Activated CD4-positive, CD25-positive, alpha-beta regulatory T cell (primary cell): ENCODE measurements at places on chromosomes 2 and 18.

- DNase-seq: no peak
Observed at GRCh38 chr2:54866868-54867267, 143.4 kb downstream of the EML6 start.

DNA sequence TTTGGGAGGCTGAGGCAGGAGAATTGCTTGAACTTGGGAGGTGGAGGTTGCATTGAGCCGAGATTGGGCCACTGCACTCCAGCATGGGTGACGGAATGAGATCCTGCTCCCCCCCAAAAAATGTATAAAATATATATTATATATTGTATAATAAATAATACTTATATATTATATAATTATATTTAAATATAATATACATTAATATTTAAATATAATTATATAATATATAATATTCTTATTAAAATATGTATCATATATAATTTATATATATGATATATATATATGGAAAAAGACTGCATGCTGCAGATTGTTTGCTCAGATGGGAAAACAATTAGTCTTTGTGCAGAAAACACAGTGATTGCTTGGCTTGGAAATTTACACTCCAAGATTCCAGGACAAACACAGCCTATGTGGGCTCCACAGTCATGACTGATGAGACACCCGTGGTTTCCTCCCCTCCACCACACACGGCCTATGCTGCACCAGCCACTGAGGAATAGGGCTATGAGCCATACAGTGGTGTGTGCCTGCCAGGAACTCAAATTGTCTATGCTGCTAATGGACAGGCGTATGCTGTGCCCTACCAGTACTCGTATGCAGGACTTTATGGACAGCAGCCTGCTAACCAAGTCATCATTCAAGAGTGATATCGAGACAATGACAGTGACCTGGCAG, 30.0 kb downstream of the PMAIP1 start:
- no peak for DNase-seq

DNA sequence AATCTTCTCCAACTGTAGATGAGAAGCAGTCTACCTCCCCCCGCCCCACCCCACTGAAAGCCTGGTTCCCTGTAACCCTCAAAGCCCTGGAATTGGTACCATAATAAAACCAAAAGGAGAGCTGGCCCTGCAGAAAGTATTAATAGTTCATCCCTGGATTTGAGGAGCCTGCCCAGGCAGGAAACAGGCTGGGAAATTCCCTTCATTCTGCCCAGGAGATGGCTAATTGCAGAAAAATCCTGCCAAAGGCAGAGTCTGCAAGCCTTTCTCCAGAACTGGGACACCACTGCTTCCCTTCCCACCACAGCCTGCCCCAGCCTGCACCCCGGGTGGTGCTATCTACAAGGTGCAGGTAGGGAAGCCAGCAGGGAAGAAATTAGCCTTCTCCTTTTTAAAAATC, 16.3 kb downstream of the GKN2 start:
- no peak for DNase-seq

GRCh38 chr2:128354161-128354560, 35.5 kb upstream of the HS6ST1 start:
- no peak for DNase-seq

DNA sequence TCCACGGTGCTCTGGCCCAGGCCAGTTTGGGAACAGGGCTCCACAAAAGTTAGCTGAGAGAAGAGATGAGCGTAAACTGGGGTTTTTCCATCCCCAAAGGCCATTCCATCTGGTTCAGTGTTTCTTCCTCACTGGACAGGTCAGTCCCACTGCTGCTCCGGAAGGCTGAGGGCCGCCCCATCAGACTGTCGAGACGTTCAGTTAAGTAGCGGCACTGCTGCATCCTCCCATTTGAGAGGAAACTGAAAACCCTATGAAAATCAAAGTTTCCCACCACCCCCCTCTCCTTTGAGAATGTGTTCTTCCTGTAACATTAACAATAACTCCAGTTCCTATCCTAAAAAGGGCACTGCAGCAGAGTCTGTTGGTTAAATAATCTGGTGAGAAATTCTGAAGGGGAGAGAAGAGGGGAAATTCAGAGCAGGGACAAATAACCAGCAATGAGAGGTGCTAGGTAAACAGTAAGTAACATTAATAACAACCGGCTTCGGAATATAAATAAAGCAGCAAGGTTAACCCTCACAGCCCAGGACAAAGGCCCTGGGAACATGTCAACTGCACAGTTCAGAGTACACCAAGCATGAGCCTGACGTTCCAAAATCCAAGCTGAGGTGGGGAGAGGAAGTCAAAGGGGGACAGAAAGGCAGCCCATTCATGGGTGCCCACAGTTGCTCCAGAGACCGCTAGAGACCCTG, 55.4 kb downstream of the UXS1 start:
- DNase-seq: no peak

DNA sequence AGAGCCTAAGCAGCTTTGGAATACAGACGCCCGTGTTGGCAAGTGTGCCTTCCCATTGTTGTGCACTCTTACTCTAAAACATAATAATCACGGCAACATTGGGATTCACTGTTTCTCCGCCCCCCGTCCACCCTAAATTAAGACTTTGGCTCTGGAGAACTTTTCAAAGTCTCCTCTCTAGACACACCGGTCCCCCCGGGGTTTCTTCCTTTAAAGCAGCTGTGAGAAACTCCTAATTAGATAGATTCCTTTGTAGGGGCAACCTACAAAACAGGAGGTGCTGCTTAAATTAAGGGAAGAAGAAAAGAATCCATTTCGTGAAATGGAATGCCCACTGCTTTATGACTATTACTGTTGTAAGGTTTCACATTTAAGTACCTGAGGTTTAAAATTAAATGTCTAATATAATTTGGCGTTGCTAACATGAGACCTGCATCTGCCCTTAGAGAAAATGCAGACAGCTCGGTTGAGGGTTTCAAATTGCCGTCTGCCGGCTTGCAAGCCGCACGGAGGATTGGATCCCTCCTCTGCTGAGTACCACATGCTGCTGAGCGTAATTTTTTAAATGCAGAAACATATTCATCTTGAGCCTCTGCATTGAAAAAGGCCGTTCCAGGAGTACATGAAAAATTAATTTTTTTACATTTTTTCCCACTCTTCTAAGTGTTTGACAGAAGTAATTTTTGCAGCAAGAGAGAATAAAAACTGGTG, 233.3 kb downstream of the GBX2 start:
- DNase-seq: no peak

DNA sequence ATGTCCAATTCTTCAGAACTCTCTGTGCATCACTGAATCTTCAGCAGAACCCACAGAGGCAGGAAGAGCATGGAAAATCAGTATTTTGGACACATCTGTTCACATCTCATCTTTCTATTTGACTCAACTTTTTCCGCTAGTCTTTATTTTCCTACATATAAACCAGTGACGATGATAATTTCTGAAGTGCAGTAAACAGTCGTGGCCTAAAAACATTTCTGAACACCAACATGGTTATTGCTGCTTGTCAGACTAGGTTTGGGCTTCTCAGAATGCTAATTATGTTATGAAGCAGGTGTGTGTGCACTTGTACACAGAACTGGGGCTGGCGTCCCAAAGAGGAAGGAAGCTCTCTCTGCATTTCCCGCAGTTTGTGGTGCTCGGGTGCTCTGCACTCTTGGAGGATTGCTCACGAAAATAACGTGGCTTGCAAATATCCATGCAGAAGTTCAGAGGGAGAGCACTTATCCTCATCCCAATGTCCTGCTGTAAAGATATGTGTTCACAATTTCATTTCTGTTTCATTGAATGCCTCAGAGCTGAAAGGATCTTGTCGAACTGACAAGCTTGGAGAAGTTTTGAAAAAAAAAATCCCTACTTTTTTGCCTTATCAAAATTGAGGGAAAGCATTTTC, 50.8 kb downstream of the EDAR start:
- DNase-seq: no peak

DNA sequence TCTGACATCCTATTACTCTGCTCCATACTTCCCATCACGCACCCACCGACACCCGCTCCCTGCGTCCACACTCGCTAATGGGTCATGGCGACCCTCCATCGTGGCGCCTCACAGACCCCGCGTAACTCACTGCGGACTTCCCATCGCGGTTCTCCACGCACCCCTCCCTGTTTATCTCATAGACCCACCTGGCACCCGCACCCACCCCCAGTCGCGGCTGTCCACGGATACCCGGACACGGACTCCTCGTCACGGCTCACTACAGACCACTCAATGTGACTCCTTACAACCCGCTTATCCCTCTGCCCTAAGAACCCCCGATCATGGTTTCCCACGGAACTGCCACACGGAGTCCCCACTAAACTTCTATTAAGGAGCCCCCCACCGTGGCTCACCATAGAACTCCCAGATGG, 458 bp downstream of the CXXC1 start:
- DNase-seq: no peak

GRCh38 chr2:62713837-62714236, 8.3 kb downstream of the EHBP1 start:
- DNase-seq: no peak

- no peak for DNase-seq
Observed at GRCh38 chr2:118706371-118706770, 141.1 kb downstream of the EN1 start.

DNA sequence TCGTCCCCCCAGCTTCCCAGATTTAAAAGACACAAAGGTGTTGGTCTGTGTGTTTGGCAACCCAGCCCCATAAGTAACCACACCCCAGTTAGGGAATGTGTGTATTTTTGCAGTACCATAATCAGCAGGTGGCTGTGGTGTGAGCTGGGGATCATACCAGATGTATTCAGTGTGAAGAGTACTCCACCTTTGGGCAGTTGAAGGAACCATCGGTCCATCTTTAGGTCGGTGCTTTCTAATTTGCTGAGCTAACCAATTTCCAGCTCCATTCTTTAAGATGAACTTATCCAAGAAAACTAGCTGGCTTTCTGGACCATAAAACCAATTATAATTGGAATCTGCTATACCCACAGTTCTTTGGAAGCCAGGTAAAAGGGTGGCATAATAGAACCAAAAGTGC, 3.2 kb downstream of the DSEL start:
- no peak for DNase-seq

GRCh38 chr2:15615301-15615920, 23.7 kb downstream of the DDX1 start:
- DNase-seq: no peak

DNA sequence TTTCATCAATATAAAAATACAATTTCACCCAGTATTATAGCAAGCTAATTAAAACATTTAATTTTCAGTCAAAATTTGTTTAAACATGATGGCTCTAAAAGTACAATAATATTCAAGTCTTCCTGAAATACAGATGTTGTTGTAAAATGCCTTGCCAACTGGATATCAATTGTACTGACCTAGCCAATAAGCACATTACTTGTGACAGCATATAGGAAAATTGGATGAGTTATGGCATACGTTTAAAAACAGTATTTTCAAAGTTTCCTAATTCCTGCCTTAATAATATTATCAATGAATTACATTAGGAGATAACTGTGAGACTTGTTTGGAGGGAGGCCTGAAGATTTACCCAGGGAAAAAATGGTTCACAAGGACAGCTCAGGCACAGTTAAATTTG, 336.9 kb upstream of the CDH20 start:
- DNase-seq: no peak

GRCh38 chr2:3604991-3605961, 10.4 kb downstream of the COLEC11 start:
- DNase-seq: no peak

DNA sequence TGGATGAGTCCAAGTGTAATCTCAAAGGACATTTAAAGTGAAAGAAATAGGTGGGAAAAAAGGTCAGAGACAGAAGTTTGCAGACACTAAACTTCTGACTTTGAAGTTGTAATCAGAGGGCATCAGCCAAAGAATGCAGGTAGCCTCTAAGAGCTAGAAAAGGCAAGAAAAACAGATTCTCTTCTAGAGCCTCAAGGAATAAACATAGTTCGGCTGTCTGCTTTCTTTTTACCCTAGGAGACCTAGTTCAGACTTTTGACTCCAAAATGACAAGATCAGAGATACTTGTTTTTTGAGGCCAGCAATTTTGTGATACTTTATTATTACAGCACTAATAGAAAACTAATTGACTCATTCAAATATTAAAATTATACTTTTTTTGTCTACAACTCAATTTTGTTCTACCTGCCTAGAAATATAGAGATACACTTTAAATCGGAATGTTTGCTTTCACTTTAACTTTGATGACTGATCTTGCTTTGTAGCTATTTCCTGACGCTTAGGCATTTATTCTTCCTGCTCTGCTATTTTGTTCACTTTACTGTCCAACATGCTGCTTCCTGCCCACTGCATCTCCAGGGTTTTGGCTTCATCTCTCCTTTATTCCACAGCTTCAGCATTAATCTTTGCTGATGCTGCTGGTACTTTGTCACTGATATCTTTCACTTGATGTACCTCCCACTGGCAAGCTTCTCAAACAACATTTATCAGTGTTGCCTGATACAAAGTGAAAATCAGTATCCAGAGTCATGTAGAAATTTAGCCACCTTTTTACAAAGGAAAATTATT, 272.5 kb downstream of the DSEL start:
- no peak for DNase-seq

GRCh38 chr2:134368009-134368817, 114.3 kb downstream of the MGAT5 start:
- no peak for DNase-seq

- no peak for DNase-seq
Observed at GRCh38 chr2:163594497-163594896, 141.3 kb downstream of the FIGN start.

DNA sequence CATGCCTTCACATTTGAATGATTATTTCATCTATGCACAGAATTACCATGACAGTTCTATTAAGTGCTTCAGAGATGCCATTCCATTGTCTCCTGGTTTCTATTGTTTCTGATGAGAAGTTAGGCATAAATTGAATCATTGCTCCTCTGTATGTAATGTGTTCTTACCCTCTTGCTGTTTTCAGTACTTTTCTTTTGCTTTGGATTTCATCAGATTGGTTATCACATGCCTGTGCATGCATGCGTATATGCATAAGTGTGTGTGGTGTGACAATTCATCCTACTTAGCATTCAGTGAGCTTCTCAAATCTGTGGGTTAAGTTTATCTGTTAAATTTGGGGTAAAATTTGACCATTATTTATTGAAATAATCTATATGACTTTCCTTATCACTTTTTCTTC, 263.3 kb upstream of the RND3 start:
- DNase-seq: no peak

DNA sequence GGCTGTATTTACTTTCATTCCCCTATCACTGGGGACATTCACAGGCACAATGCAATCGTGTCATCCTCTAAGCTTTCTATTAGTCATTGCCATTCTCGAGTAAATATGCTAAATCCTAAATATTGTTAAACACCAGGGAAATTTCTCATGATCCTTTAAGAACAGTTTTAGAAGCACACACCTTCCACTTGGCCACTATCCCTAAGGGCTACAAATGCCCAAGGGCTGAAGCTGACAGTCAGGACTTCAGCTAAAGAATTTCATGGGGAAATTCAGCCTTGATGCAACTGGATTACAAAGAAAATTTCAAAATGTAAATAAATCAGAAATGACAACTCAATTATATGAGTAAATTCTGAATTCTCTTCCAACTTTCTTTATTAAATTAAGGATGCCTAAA, 163.1 kb upstream of the PID1 start:
- no peak for DNase-seq
